ENCODE measurements at places on chromosomes 1 and 21. TPM values are rescaled to one million over a fixed set of nuclear protein-coding genes. Genes with fewer than 3 reads are reported as not detected.

Gene SPATA46
- not detected for total RNA-seq

Gene CELA2A
- total RNA-seq = not detected

Gene ZNF648
- total RNA-seq = not detected

Gene IKBKE
- 19.3 TPM for total RNA-seq

Gene ST6GALNAC3
- 0.99 TPM for total RNA-seq

Data from smooth muscle cell of trachea (primary cell).